GM12891 (cell line): ENCODE measurements at places on chromosomes 16 and 17.
A peak's percentile ranks its signal among the peaks of the same experiment; 100 is the strongest.

DNA sequence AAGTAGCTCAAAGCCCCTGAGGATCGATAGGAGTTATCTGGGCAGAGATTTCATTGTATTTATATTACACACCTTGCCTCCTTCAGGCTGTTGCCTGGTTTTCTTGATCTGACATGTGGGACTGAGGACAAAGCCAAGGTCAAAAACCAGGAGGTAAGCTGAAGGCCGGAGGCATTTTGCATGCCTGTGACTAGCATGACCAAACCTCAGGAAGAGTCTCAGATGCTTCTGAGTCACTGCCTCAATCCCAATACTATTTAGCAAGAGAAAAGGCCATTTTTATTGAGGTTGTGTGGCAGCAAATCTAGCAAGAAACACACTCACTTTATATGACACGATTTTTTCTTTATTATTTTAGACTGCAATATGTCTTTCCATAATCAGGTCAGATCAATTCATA is 968.1 kb downstream of the CDH11 start:
- DNase-seq: no peak

DNA sequence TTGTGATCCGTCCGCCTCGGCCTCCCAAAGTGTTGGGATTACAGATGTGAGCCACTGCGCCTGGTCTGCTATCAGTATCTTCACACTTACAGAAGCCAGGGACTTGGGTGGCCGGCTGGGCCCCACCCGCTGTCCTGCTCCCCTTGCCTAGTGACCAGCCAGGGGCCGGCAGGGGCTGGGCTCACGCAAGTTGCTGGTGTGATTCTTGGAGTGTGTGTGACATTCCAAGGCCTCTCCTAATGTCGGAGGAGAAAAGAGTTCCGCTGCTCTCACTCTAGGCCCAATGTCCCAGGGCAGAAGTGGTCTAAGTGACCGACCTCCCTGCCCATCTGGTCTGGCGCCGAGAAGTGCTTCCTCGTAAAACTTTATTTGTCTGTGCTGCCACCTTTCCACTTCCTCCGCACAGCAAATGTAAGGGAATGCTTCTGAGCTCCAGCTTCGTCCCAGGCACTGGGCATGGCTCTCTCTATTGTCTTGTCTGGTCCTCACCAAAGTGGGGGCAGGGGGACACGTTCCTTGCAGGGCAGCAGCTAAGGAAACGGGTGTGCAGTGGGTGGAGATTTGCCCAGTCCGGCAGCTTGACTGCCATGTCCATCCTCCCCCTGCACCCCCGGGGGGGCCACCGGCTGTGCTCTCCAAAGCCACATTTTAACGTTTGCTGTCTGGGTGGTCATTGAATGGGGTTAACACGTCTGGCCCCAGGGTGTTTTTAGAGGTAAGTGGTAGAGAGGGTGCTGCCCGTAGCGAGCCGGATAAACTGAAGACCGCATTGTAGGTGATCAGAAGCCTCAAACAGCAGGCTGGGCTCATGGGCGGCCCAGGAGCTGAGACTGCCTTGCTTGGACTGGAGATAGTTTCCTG is 7.8 kb upstream of the GSE1 start:
- DNase-seq: no peak

DNA sequence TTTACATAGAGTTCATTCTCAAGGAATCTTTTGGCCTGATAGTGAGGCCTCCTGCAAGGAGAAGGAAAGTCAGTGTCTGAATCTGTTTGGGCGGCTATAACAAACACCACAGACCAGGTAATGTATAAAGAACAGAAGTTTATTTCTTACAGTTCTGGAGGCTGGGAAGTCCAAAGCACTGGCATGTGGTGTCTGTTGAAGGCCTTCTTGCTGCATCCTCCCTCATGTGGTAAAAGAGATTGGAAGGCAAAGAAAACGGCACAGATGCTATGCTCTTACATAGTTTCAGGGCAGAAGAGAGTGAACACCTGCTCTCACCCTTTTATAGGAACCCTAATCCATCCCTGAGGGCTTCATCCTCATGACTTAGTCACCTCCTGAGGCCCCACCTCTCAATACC is 31.2 kb upstream of the DNAJA2 start:
- DNase-seq: no peak

DNA sequence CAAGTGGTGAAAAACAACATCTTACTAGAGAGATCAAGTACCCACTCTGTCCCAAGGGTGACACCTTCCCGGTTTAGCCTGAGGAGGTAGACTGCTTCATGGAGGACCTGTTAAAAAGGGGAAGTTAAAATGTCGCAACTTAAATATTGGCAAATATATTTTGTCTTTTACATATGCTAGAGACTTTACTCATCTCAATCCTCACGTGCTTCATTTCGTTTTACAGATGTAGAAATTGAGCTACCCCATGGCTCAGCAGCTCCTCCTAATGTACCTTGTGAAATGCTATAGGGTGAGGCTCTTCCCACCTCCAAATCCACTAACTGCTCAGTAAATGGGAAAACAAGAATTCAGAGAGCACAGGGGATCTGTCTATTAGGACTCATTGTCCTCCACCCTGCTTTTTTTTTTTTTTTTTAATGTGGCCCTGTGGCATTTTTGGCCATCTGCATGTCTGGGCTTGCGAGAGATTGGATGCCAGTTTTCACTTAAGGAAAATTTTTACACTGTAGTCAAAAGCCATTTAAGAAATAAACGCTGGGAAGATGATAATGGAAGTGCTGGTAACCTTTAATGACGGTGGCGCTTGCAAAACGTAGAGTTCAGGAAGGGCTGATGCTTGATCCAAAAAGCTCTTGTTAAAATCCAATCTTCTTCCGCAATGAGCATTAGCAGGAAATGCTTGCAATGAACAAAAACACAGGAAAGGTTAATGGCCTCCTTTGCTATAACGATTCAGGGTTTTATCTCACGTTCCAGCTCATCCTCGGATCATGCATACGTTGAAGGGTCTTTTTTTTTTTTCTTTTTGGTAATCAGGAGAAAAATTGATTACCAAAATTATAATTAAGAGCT is 39.8 kb downstream of the HSBP1 start:
- no peak for DNase-seq

GRCh38 chr16:12122202-12122601 is 145.7 kb downstream of the SNX29 start:
- no peak for DNase-seq

DNA sequence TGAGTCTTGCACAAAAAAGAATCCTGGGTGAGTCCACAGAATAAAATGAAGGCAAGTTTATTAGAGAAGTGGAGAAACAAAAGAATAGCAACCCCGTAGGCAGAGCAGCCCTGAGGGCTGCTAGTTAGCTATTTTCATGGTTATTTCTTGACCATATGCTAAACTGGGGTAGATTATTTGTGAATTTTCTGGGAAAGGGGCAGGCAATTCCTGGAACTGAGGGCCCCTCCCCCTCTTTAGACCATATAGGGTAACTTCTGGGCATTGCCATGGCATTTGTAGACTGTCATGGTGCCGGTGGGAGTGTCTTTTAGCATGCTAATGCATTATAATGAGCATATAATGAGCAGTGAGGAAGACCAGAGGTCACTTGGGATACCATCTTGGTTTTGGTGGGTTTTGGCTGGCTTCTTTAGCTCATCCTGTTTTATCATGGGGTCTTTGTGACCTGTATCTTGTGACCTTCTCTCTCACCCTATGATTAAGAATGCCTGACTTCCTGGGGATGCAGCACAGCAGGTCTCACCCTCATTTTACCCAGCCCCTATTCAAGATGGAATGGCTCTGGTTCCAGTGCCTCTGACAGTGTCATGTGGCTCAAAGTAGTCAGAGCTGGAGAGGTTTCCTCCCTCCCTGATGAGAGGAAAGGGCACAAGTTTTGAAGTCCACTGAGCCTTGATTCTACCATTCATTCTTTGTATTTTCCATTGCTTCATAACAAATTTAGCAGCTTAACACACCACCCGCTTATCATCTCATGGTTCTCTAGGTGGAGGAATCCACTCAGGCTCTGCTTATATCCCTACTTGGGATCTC is 55.7 kb upstream of the LGALS9 start:
- DNase-seq: no peak

GRCh38 chr17:2070241-2071023 is 15.5 kb downstream of the HIC1 start:
- peak; percentile 63 for DNase-seq

DNA sequence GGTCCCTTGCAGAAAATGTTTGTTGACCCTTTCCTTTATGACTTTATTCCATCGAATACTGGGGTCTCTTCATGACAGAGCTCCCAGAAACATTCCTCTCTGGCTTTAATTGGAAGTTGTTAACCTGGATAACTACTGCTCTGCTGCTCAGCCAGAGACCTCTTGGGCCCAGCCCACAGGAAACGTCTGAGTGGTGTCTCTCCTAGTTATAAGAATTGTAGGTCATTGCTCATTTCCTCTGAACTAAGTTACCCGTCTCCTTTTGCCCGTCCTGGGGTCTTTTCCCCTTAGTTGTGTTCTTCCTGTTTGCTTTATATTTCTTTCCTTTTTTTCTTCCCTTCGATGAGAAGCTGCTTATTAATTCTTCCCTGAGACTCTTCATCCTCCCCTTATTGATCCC is 9.0 kb downstream of the MAP2K6 start:
- no peak for DNase-seq

DNA sequence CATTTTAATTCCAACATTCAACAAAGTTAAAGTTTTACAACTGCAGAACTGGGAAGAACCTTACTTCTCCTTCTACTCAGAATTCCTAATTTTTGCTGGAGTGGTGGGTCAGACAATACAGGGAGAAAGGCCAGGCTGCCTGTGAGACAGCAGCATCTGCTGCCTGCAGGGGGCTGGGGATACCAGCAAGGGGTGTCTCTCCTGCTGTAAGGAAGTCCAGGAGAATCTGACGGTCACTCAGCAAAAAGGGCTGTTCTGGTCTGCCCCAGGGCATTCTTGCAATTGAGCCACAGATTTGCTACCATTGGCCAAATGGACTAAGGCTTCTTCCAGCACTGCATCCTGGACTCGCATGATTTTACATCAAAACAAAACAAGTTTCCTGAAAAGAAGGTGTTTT is 426.6 kb upstream of the CDH11 start:
- no peak for DNase-seq

GRCh38 chr16:87226926-87227295 is 90.3 kb downstream of the C16orf95 start:
- no peak for DNase-seq

DNA sequence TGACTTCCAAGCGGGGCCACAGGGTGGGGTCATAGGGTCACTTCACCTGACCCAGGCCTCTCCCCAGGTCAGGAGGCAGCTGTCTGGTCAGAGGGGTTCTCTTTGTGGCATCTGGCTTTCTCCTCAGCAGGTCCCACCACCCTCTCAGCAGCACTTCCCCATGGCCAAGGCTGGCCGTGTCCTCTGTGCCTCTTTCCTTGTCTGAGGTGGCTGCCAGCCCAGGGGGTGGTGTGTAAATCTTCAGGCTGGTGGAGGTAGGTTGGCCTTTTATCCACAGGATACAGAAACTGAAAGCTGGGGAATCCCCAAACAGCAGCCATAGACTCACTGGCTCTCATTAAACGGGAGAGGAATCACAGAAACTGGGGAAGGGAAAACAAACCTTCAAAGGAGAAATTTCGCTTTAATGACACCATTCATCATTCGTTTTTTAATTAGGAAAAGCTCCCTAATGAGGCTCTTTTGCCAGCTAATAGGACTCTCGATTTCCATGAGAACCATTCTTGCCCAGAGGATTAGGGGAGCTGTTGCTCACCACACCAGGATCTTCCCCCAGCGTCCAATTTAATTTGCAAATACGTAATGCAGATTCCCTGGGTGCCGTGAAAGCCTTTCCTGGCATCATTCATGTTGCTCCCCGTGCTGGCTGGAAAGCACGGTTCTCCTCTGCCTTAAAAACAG is 18.0 kb downstream of the C17orf75 start:
- DNase-seq: no peak

GRCh38 chr17:37538981-37539659 is 49.4 kb downstream of the DUSP14 start:
- DNase-seq: no peak

- no peak for DNase-seq
These were observed 8.7 kb upstream of the CDC27 start for GRCh38 chr17:47197821-47198220.

DNA sequence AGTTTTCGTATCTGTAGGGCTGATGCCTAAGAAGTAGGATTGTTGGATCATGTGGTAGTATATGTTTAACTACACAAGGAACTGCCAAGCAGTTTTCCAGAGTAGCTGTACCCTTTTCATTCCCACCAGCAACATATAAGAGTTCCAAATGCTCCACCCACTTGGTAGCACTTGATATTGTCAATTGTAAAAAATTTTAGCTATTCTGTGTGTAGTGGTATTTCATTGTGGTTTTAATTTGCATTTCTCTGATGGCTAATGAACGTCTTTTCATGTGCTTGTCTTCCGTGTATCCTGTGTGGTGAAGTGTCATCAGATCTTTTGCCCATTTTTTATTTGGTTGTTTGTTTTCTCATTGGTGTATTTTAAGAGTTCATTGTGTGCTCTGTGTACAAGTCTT is 69.7 kb downstream of the TANC2 start:
- DNase-seq: no peak

DNA sequence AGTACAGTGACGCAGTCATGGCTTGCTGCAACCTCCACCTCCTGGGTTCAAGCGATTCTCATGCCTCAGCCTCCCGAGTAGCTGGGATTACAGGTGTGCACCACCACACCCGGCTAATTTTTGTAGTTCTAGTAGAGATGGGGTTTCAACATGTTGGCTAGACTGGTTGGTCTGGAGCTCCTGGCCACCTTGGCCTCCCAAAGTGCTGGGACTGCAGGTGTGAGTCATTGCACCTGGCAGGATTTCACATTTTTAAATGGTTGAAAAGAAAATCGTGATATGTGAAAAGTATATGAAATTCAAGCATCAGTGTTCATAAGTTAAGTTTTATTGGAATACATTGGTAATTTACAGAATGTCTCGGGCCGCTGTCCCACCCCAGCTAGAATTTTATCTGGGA is 2.6 kb downstream of the RMI2 start:
- no peak for DNase-seq

DNA sequence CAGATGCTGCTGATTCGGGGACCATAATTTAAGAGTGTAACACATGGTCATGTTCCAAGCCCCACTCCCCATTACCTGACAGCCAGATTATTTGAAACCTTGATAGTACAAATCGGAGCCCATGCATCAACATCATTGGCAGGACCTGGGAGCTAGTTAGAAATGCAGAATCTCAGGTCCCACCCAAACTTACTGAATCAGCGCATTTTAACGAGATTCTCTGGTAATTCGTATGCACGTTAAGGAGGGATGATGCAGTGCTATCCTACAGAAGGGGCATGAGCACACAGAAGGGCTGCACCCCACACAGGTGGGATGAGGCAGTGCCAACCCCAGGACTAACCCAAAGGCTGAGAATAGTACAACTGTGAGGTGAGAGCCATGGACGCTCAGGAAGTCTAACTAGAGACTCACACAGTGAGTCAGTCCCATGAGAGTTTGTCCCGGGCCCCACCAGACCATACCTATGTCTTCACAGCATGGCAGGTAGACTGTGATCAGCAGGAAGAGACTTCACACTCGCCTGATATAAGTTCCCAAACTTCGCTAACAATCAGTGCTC is 64.9 kb downstream of the ZNF18 start:
- no peak for DNase-seq
